ENCODE measurements at places on chromosomes 4 and X.
A peak's percentile ranks its signal among the peaks of the same experiment; 100 is the strongest.

GRCh38 chr4:152456609-152457008, 79.3 kb downstream of the FBXW7 start:
- no peak for DNase-seq

DNA sequence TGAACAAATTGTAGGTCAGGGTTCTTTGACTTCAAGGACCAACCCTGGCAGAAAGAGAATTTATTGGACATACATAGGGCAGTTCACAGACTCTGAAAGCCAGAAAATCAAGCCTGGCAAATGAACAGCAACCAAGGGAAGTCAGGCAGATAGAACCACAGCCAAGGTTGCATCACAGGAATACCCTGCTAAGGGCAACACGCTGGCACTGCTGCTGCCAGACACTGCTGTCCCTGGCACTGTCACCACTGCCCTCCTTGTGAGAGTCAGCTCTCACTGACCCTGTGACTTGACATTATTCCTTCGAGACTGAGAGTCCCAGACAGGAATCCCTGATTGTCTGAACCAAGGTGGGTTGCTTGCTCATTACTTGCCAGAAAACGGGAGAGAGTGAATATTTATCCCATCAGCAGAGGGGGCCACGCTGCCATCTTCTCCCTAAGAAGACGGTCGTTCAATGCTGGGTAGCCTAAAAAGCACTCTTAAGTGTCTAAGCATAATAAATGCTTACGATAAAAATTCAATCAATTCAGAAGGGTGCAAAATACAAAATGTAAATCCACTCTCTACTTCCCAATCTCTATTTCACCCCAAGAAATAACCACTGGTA, 23.2 kb upstream of the PTTG2 start:
- no peak for DNase-seq

GRCh38 chrX:17174671-17175070, 200.3 kb upstream of the NHS start:
- peak; percentile 30 for DNase-seq

- peak; percentile 78 for DNase-seq
These were observed 348.5 kb downstream of the MID1IP1 start for GRCh38 chrX:39149761-39150160.

- no peak for DNase-seq
These were observed 454.9 kb downstream of the CCSER1 start for GRCh38 chr4:90582087-90582486.

- no peak for DNase-seq
These were observed 29.8 kb downstream of the SGMS2 start for GRCh38 chr4:107854356-107855022.

GRCh38 chrX:10884246-10884645, 226.9 kb upstream of the HCCS start:
- no peak for DNase-seq

- peak; percentile 41 for DNase-seq
These were observed 1034.5 kb upstream of the IGFBP7 start for GRCh38 chr4:58144721-58145120.

- no peak for DNase-seq
These were observed 192.8 kb downstream of the PPARGC1A start for GRCh38 chr4:23697001-23697528.

DNA sequence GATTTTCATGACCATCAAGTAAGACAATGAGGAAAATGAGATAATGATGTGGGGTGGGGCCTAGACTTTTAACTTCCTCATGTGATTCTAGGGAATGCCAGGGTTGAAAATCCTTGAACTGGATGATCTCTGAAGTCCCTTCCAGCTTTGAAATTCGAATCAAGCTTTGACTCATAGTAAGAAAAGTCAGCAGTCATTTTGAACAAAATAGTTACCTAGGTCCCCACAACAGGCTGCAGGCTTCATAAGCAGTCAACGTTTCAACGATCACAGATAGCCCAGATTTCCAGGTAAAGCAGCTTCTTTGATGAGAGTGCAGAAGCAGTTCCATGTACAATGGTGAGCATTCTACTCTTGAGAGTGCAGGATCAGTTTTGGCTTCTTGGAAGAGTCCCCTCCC, 93.7 kb downstream of the GRIA3 start:
- no peak for DNase-seq

DNA sequence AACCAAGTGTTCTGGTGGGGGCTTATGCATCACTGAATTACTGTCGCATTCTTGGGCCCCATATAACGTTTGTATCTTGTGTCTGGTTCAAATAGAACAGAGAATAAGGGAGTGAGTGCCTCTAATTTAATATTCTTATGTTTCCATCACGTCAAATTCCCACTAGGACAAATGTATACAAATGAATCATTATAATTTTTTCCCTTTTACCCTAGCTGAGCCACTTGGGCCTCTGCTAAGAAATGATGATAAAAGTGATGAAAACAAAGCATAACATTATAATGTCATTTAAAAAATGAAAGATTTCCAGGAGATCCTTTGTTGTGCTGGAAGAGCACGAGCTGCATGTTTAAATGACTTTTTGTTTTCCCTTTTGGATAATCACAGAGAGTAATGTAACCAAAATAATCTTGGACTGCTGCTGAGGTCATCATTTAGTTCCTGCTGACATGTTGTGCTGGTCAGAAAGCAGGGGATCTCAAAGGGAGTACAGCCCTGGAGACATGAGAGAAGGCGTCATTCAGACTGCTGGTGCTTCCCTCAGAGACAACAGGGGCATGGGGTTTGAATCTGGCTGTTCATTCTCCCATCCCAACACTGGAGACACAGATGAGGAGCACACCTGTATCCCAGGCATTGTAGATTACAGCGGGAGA, 105.1 kb upstream of the SCOC start:
- DNase-seq: no peak

GRCh38 chr4:185017964-185018772, at the start of gene HELT:
HELT (plus strand) TSS chr4:185018490; CDS start chr4:185018929, 439 bp downstream.
- peak; percentile 17 for DNase-seq

DNA sequence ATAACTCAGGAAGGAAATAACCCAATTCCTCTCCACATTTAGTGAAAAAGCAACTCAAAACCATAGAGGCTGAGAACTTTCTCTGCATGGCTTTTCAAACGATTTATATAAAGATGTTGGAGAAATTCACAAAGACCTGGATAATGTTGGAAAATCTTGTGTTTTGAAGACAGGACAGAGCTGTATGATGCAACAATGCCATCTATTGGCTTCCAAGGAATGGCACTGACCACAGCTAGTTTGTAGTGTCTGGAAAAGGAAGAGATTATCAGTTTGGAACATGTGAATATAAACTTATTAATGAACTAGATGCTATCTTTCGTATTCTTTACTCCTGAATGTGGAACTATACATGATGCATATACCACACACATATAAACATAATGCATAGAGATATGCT, 503.6 kb downstream of the IL1RAPL1 start:
- DNase-seq: no peak

Measured in NCI-H1694 treated with DMSO at 0.1 percent for 48 hours (cell line).